ENCODE measurements at places on chromosomes 16 and 17.

- DNase-seq, result no peak
Measured at GRCh38 chr17:16909472-16910246, 62.3 kb downstream of the TNFRSF13B start.

GRCh38 chr16:77721752-77722308 is 484 bp upstream of the NUDT7 start:
- DNase-seq, result no peak

- no peak for DNase-seq
Measured at GRCh38 chr17:45342306-45342705, 25.5 kb upstream of the MAP3K14 start.

GRCh38 chr17:78617511-78618061 is 40.4 kb upstream of the DNAH17 start:
- DNase-seq, result no peak

- DNase-seq, result no peak
Measured at GRCh38 chr17:81517009-81517338, 4.4 kb upstream of the ACTG1 start.

DNA sequence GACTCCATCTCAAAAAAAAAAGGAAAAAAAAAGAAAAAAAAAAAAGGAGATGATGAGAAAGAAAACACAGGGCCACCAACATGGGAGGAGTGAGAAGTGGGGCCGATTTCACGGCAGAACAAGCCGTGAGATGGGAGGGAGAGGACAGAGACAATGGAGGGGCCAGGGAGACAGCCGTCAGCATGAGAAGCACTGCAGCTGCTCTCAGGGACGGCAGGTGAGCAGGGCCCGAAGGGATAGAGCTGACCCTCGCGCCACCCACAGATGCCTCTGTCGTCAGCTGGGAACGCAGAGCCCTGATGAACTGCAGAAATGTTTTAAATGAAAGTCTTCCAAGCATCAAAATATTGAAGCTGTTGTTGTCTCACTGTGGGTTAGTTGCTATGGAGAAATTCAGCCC is 20.3 kb downstream of the PITPNM3 start:
- no peak for DNase-seq

DNA sequence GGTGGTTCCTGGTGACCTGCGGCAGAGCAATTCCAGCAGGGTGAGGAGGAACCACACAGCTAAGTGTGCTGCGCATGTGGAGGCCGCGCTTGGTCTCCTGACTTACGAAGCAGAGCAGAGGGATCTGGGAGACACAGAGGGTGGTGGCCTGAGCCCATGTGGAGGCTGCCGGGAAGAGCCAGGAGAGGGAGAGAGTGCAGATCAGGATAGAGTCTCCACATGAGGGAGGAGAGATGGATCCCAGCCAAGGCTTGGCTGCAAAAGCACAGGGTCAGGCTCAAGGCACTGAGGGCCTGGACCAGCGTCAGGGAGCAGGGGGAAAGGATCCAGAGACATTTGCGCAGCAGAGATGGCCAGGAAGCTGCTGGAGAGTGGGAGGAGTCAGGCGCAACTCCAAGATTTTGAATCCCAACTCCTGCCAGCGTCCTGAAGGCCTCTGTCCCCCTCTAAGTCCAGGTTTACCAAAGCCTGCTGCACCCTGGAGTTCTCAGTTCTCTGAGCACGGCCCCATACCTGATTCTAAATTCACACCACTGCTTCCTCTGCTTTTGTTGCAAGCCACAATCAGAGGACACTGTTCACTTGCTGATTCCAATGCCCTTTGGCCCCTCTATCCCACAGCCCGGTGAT is 11.3 kb upstream of the MLLT6 start:
- DNase-seq, result no peak

GRCh38 chr17:82496529-82497434 is 22.8 kb upstream of the FOXK2 start:
- peak; percentile 80 for DNase-seq

DNA sequence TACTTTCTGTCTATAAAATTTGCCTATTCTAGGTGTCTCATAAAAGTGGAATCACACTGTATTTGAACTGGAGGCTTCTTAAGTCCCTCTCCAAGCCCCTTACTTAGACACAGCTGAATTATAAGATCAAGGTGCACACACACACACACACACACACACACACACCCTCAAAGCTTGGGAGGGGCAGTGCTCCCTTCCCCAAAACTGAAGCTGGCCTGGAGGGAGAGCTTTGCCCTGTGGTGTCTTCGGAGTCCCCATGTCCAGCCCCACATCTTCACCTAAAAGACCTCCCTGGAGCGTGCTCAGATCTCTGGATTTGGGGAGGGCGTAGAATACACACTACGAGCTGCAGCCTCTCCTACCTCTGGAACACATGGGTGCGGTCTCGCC is 828 bp downstream of the EMP2 start:
- no peak for DNase-seq

DNA sequence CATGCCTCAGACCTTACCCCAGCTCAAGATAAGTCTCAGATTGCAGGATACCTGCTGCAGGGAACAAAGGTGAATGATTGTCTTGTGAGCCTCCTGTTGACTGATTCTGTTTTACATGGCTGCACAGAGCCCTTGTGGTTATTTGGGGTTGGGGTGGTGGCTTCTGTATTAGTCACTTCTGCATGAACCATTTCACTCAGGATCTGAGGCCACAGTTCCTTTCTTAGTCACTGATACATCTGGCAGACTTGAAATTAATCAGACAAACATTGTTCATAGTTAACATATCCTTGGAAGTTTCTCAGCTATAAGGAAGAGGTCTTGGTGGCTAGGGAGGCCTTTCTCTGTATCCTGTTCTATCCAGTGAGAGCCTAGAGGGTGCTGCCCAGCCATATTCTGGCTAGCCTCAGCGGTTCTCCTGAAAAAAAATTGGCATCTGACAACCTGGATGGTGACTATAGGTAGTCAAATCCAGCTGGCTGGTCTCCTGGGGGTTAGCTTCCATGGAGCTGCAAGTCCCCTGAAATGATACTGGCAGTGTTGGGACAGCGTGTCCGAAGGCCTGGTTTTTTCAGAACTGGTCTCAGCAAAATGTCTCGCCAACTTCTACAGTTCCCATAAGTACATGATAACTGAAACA is 8.4 kb upstream of the PLK1 start:
- no peak for DNase-seq

GRCh38 chr17:64024781-64025731 is 4.6 kb upstream of the ICAM2 start:
- DNase-seq, result no peak

DNA sequence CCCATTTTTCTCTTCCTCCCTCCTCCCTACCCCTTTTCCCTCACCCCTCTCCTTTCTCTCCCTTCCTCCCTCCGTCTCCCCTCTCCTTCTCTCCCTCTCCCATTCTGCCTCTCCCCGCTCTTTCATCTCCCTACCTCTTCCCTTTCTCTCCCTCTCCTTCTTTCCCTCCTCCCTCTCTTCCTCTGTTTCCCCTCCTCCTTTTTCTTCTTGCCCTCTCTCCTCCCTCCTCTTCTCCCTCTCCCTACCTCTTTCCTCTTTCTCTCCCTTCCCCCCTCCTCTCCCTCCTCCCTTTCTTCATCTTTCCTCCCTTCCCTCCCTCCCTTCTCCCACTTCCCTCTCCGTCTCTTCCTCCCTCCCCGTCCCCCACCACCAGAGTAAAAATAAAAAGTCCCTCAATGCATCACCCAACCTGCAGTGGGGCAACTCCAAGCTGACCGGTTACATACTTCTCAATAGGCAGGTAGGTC is 10.4 kb downstream of the CHD9NB start:
- DNase-seq, result no peak

DNA sequence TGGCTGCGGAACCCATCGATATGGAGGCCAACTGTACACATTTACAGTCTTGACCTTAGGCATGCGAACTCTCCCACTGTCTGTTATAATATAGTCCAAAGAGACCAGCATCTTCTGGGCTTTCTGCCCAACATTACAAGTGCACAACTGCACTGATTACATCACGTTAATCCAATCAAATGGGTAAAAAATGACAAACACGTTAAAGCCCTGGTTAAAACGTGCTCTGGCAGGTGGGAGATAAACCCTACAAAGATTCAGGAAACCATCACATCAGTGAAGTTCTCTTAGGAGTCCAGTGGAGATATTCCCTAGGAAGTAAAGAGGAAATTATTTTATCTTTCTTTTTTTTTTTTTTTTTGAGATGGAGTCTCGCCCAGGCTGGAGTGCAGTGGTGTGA is 23.7 kb upstream of the XYLT2 start:
- no peak for DNase-seq

GRCh38 chr16:48383877-48384519 is 1.2 kb downstream of the SIAH1 start:
- DNase-seq, result no peak

GRCh38 chr17:62597920-62598319 is 29.6 kb upstream of the MRC2 start:
- DNase-seq, result no peak

- no peak for DNase-seq
Measured at GRCh38 chr16:27289669-27290068, 21.1 kb upstream of the NSMCE1 start.

DNA sequence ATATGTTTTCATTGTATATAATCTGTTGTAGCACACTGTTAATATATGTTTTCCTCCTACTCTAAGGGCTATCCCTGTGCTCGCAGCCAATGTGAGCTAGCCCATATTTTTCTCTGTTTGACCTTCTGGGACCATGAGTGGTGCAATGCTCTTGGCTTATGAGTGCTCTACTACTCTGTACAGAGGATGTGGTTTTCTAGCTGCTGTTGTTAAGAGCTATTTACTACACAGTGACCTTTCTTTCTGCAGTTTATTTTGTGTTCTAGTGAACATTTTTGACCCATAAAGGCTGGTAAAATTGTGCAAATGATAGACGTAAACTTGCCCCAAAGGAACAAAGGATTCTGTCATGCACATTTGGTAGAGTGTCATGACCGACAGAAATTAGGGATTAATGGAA is 84.1 kb upstream of the CPHXL start:
- DNase-seq, result no peak

DNA sequence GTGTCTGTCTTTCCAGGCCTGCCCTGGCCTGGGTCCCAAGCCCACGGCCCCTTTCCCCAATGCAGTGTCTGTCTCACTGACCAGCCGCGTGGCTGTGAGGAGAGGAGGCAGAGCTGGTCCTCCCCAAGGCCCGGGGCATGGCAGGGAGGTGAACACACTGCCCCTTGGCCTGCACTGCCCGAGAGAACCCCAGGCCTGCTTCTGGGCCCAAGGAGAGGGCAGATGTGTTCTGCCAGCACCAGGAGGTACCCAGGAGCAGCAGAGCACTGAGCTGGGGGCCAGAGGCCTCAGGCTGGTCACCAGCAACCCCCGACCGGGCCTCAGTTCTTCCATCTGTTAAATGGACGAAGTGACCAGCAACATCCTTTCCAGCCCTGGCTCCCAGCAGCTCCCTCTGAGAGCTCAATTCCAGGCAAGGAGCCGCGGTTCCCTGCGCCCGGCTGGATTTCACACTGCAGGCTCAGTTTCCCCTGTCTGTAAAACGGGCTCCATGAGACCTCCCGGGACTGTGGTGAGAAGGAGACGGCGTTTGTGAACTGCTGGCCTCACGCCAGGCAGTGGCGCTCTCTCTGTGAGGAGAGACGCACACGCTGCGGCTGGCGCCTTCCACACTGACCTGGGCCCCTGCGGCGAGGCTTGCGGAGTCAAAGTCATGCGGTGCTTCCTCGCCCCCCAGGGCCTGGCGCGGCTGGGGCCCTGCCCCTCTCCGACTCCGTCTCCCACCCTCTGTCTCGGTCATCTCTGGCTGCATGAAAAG is 8.1 kb upstream of the ZFPM1 start:
- DNase-seq, result no peak

GRCh38 chr17:8681170-8681949 is 50.8 kb upstream of the MYH10 start:
- no peak for DNase-seq

DNA sequence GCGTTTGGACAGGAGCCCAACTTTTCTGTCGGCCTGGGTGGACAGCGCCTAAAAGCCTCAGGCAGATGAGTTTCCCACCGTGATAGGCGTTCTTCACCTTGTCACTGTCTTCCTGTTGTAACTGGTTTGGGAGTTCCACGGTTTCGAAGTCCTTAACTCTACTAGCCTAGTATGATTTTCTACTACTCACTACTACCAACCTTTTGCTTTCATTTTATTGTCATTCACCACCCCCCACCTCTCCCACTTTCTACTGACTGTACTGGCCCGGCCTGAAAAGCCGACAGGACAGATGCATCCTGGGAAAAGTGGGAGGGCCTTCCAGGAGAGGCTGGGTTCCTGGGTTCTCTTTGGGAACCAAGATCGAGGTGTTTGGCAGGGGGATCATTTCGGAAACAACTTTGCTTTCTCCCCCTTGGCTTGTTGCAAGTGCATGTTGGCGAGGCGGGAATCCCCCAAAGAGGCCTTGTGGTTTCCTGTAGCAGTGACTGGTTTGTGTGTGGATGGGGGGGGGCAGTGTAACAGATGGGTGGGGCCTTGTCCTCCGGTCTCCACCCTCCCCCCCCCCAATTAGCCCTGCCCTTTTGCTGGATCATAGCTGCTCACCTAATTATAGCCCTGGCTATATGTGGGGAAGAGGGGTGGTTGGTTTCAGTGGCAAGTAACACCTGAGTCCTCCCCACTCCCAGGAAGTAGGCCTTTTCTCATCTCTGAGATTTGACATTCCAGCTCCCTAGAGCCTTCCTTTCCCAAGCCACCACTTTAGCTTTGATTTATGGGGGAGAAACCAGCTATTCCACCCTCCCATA is 1.4 kb downstream of the EIF5A start:
- DNase-seq, result peak; percentile 74

- DNase-seq, result no peak
Measured at GRCh38 chr17:31726980-31727427, 132.0 kb downstream of the COPRS start.

DNA sequence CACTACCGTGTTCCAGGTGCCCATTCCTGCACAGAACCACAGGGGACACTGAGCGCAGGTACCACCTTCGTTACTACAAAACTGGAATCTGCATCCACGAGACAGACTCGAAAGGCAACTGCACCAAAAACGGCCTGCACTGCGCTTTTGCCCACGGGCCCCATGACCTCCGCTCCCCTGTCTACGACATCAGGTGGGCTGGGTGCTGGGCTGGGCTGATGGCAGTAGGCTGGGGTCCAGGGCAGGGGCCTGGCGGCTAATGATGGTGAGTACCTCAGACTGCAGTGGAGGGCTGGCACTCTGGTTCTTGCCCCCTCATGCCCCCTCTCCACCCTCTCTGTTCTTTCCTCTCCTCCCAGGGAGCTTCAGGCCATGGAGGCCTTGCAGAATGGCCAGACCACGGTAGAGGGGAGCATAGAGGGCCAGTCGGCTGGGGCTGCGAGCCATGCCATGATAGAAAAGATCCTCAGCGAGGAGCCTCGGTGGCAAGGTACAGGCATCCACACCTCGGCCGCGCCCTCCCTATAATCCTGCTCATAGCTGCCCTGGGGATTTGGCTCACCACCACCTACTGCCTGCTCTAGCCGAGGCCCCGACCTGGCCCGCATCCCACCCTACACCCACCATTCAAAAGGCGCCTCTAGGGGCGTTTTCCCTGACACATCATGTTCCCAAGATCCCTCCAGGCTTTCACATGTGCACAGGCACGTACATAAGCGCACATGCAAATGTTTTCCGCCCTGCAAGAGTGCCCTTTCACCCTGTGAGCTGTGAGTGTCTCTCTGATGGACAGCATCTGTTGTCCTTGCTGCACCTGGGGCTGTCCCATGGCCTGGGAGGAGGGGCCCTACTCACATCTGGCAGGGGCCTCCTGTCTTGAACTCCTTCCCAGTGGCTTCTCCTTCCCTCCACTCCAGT is 27.7 kb downstream of the UNK start:
- no peak for DNase-seq

GRCh38 chr17:57451191-57451590 is 194.9 kb downstream of the MSI2 start:
- no peak for DNase-seq

All from activated CD4-positive, CD25-positive, alpha-beta regulatory T cell (primary cell).